Left lung (tissue), 14 donors: ENCODE measurements at places on chromosomes 2 and 18.
A peak's percentile ranks its signal among the peaks of the same experiment; 100 is the strongest.

- DNase-seq = no peak
Measured at GRCh38 chr2:200330351-200331060, 24.0 kb downstream of the SPATS2L start.

GRCh38 chr2:85741833-85742455, 11.8 kb upstream of the ATOH8 start:
- DNase-seq = peak; percentile 80

GRCh38 chr18:71807586-71807985, 736.6 kb downstream of the CBLN2 start:
- DNase-seq = no peak

GRCh38 chr2:71901466-71901865, 246.2 kb downstream of the CYP26B1 start:
- no peak for DNase-seq

GRCh38 chr2:161199912-161200701, 39.9 kb downstream of the TANK start:
- no peak for DNase-seq

DNA sequence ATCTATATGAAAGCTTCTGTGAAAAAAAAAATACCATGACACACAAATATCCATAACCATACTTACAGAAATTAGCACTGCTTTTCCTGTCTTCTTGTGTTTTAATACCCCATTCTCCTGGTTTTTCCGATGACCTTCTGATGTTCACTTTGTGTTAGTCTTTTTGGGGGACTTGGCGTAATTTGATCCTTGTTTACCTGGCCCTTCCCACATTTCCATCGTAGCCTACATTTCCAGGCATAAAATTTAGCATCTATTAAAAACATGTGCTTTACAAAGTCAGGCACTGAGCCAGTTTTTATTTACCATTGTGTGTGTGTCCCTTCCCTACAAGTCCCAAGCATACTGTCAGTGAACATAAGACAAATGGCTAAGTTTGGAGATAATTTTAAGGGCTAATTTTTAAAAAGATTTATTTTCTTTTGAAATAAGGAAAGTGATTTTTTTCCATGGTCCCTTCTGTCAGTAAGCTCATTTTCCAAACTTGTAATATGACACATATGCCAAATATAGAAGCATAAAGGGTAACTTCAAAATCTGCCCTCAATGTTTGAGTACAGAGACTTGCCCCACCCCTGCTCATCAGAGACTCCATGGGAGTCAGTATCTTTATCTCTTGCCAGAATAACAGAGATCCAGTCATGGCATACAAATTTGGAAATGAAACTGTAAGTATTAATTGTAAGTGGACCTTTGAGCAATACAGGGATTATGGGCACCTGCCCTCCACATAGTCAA, 27.3 kb downstream of the SESTD1 start:
- no peak for DNase-seq

DNA sequence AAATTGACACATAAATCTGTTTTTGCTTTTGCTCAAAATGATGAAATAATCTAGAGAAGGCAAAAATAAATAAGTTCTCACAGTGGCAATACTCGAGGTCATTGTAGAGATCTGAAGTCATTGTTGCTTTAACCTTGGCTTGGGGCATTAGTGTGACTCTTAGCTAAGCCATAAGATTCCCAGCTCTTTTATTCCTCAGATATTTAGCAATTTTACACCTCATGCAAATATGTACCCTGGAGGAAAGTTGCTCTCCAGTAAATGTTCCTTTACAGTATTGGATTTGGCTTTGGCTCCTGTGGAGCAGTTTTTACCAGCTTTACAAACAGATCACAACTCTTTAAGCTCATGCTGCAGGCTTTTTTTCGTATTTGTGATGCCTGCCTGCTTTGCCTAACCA, 134.2 kb upstream of the NABP1 start:
- no peak for DNase-seq

DNA sequence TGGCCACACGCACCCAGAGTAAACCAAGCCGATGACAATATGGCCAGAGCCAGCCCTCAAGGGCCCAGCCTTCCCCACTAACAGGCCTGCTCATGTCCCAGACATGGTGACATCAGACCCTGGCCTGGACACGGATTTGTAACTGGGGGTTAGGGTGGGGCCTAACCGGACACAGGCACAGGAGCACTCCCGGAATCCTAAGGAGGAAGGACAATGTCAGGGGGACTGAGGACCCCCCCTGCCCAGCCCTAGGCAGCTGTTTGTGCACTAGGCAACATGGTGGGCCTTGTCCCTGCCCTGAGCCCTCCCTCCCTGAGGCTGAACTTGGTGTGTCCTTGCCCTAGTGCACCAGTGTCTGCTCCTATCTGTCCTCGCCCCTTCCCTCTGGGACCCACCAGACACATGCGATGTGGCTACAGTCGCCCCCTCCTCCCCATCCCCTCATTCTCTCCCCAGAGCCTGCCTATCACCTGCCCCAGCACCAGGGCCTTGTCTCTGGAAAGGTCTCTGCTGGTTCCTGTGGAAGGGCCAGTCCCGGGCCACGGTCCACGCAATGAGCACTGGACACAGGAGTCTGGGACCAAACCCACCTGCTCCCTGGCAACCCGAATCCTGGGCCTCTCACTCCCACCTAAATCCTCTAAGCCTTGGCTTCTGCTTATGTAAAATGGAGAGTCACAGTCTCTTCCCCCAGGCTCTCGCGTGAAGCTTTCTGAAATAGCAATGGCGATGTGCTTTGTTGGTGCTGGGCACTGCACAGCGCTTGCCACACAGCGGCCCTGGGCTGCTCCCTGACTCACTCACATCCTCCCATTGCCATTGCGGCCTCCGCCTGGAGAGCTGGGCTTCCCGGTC, 76.5 kb upstream of the RAB6C start:
- no peak for DNase-seq

DNA sequence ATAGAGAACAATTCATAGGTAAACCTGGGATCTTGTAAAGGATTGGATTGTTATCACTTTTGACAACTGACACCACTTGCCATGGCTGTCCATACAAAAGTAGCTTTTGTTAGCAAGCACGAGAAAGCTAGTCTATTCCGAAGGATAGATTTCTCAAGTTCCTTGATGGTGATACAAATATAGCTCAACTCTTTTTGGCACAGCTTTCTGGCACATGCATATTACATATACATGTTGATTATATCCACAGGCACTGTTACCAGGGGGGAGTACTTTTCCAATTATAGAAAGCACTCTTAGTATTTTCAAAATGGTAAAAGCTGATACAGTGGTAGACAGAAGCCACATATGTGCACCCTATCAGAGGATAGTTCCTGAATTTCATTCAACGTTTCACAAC, 168.9 kb downstream of the UPP2 start:
- DNase-seq = peak; percentile 14

DNA sequence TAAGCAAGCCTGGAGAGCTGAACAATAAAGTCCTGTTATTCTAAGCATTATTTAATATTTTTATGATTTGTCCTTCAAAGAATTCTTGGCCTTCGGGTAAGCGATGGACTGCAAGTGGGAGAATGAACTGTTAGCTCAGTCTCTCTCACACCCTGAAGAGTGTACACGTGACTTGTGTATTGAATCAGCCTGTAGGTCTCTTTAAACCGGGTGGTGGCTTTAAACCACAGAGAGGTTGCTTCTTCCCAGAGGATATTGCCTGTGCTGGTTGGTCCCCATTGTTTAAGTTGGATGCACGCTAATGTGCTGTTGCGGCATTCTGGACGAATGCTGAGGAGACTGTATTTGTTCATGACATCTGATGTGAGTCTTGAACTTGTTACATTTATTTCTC, 183.3 kb downstream of the LTBP1 start:
- no peak for DNase-seq

GRCh38 chr2:85462322-85462721, 43.8 kb downstream of the SH2D6 start:
- no peak for DNase-seq

DNA sequence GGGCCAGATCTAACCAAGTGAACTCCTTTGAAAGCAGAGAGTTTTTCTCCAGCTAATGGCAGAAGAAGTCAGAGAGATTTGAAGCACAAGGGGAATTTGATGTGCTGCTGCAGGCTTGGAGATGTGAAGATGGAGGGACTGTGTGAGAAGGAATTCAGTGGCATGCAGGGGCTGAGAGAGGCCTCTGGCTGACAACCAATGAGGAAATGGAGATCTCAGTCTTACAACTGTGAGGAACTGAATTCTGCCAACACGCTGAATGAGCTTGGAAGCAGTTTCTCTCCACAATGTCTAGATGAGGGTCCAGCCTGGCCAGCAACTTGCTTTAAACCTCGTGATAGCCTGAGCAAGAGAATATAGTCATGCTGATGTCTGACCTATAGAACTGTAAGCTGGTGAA, 224.1 kb upstream of the DPP10 start:
- no peak for DNase-seq

- DNase-seq = no peak
Measured at GRCh38 chr2:30883822-30884221, 76.6 kb upstream of the CAPN13 start.

DNA sequence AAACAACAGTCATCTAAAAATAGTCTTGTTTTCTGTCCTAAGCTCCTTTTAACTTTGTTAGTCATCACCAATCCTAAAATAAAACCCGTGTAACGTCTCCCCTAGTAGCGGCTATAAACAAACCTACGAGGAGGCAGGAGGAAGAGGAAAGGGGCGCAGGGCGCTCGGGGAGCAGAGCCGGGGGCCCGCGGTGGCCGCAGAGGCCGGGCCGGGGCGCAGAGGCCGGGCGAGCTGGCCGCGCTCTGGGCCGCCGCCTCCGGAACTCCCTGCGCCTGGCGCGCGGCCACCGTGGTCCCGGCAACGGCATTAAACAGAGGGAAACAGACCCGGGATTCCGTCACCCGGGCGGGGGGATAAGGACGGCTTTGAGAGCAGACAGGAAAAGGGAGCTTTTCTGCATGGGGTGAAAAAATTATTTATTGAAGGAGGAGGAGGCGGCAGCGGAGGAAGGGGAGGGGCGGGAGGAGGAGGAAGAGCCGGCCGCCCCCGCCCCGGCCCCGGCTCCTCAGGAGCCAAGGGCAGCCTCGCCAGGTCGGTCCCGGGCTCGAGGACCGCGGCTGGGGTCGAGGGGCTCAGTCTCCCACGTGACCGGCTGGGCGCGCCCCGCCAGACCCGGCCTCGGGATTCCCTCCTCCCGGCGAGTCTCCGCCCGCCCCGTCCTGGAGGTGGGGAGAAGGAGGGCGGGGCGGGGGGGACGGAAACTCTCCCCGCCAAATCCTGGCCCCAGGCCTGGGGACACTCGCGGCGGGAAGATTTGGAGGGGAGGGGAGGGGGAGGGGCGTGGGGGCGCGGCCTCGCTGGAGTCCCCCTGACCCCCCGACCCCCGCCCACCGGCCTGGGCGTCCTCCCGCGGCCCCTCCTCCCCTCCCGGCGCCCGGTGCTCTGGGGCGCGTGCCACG, 1.8 kb upstream of the NFATC1 start:
- peak; percentile 91 for DNase-seq

GRCh38 chr2:129015397-129016285, 697.0 kb upstream of the HS6ST1 start:
- no peak for DNase-seq

- DNase-seq = no peak
Measured at GRCh38 chr2:230161184-230161583, 58.6 kb downstream of the SP110 start.

GRCh38 chr2:204505946-204506345, 39.3 kb upstream of the PARD3B start:
- DNase-seq = no peak

DNA sequence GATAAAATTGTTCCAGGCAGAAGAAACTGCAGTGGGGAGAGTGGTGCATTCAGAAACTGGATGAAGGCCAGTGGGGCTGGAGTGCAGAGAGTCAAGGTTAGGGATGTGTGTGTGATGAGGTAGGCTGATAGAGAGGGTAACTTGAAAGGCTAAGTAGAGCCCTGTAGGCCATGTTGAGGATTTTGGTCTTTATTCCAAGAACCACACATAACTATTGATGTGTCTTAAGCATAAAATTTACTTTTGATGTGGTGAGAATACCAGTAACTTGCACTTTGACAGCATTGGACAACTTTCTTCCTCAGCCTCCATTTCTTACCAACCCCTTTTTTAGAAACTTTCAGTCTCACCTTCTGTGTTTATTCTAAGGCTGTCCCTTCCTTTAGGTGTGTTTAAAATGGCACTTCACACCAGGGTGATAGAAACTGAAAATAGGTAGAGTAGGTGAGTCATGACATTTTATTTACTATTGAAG, 22.6 kb downstream of the MTX2 start:
- no peak for DNase-seq

- DNase-seq = no peak
Measured at GRCh38 chr2:118858485-118859156, 11.2 kb upstream of the EN1 start.

- DNase-seq = no peak
Measured at GRCh38 chr18:48836231-48836805, 114.4 kb downstream of the SMAD7 start.

DNA sequence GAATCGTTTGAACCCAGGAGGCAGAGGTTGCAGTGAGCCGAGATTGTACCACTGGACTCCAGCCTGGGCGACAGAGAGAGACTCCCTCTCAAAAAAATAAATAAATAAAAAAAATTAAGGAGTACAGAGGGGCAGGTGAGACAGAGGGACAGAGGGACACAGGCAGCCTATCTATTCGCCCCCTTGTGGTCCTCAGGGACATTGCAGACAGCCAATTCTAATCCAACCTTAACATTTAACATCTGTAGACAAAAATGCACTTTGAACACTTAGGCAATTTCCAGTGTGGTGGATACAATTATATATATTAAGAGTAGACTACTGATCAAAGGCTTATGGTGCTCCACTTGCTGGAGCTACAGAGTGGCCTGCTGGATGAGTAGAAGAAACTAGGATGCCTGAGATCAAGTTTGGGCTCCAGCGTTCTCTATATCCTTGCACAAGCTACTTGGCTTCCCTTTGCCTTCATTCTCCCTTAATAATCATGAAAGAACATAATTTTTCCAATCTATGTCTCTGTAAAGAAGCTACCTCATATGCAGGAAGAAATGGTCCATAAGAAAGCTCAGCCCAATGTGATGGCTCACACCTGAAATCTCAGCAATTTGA, 8.2 kb upstream of the SMARCAL1 start:
- DNase-seq = no peak

- no peak for DNase-seq
Measured at GRCh38 chr18:49691177-49691608, 122.1 kb downstream of the ACAA2 start.

DNA sequence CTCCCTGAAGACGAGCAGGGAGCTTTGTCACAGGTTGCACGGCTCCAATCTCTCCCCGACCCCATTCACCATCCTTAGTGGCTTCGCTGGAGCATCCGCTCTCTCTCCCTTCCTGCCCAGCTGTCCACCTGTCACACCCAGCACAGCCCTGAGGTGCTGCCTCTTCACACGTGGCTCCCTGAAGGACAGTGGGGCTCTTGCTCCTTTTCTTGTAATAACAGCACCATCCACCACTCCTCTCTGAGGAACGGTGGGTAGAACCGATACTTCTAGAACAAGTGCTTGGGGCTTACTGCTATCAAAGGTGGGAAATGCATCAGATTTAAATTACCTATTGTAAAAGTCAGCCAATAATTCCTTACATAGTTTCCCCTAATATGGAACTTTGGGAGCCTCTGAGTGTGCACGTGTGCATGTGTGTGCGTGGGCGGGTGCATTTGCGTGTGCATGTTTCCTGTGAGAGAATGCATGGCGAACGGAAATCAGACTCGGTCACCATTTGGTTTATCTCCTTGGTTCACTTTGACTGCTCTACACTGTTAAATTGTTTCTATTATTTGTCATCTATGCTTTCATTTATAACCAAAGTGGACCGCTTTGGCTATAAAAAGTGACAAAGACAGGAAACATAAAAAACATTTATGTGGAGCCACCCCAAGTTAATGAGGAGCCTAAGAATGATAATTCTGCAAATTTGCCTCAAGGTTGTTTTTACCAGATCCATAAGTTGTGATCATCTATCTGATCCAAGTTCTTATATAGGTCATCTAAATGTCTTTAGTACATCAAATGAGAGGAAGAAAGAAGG, 39.1 kb downstream of the KLHL29 start:
- DNase-seq = no peak

- DNase-seq = no peak
Measured at GRCh38 chr2:169046440-169047151, 15.5 kb upstream of the ABCB11 start.
